ENCODE measurements at places on chromosomes 12 and 14. TPM values are rescaled to one million over a fixed set of nuclear protein-coding genes. Genes with fewer than 3 reads are reported as not detected.

- no peak for DNase-seq
Observed at GRCh38 chr12:50934981-50935807, 17.1 kb upstream of the HIGD1C start.

- DNase-seq, result no peak
Observed at GRCh38 chr14:76941544-76941943, 87.0 kb downstream of the IRF2BPL start.

DNA sequence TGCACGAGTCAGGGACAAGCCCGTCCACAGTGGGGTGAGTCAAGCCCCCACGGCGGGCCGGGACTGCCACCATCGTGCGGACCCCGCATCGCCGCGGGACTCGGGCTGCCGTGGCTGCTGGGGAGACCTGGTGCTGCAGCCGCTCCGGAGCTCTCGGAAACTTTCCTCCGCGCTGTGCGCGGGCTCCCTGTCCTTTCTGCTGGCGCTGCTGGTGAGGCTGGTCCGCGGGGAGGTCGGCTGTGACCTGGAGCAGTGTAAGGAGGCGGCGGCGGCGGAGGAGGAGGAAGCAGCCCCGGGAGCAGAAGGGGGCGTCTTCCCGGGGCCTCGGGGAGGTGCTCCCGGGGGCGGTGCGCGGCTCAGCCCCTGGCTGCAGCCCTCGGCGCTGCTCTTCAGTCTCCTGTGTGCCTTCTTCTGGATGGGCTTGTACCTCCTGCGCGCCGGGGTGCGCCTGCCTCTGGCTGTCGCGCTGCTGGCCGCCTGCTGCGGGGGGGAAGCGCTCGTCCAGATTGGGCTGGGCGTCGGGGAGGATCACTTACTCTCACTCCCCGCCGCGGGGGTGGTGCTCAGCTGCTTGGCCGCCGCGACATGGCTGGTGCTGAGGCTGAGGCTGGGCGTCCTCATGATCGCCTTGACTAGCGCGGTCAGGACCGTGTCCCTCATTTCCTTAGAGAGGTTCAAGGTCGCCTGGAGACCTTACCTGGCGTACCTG is 1.1 kb downstream of the PDE3A start:
- DNase-seq, result peak; percentile 37

DNA sequence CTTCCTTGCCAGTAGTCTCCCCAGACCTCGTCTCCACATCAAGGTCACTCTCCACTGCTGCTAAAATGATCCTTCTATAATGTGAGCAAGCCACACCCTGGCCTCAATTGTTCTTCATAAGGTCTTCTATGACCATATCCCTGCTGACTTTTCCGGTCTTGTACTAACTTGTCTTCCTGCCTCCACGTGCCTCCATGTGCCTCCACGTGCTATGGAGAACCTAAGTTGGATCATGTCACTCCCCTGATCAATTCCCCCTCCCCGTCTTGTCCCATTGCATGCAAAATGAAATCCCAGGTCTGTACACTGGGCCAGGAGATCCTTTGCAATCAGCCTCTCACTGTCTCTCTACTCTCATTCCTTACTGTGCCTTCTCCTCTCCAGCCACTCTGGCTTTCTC is 110.6 kb downstream of the TTC8 start:
- DNase-seq, result no peak

- DNase-seq, result no peak
Observed at GRCh38 chr12:32252199-32253073, 145.8 kb downstream of the BICD1 start.

The SEC23A gene
- 311 TPM for total RNA-seq

GRCh38 chr12:59668674-59669073 is 72.8 kb downstream of the SLC16A7 start:
- DNase-seq, result no peak

GRCh38 chr12:2813214-2814185 is 1.0 kb downstream of the ITFG2 start:
- DNase-seq, result peak; percentile 30

DNA sequence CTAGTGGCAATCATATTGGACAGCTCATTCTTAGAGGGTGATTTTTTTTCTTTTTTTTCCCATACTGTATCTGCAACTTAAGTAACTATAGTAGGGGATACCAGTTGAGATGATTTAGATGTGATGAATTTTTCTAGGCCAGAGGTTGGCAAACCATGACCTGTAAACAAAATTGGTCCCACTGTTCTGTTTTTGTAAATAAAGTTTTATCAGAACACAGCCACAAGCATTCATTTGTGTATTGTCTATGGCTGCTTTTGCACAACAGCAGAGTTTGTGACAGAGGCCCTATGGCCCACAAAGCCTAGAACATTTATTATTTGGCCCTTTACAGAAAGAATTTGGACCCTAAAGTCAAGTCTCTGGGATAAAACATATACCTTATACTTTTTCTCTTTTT is 11.4 kb downstream of the ARF6 start:
- no peak for DNase-seq

- no peak for DNase-seq
Observed at GRCh38 chr12:16154990-16155389, 122.5 kb downstream of the SLC15A5 start.

The SOAT2 gene
- not detected for total RNA-seq

- no peak for DNase-seq
Observed at GRCh38 chr14:87214558-87214957, 778.4 kb downstream of the GALC start.

The IL31 gene
- total RNA-seq, result not detected

DNA sequence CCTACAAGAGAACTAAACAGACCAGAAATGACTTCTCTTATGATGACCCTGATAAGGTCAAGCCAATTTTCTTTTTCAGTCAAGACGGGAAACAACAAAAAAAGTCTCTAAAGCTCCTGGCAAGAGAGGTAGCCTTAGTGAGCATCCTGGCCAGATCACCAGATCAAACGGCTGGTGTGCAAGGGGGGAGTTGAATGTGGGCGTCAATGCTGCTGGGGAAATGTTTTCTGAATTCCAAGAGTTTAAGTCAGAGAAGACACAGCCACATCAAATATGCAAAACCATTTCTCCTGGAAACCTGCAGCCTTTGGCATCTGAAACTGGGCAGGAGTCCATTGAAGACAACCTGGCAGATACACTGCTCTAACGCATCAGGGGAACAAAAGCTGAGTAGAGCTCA is 16.0 kb upstream of the SELPLG start:
- DNase-seq, result peak; percentile 59

- DNase-seq, result peak; percentile 78
Observed at GRCh38 chr12:12807970-12808702, 5.0 kb upstream of the DDX47 start.
